Activated T-helper 1 cell treated with anti-CD3 and anti-CD28 coated beads, Interleukin-12 subunit alpha, Interleukin-12 subunit beta, Interleukin-2, Interleukin-4 antibody, amounts not matched to agents 30 ng/mL and 10 ng/mL and 1 ng/mL, durations not matched to agents 14 hours and 24 hours and 36 hours (primary cell): ENCODE measurements at places on chromosomes 2 and 18.
A peak's percentile ranks its signal among the peaks of the same experiment; 100 is the strongest.

DNA sequence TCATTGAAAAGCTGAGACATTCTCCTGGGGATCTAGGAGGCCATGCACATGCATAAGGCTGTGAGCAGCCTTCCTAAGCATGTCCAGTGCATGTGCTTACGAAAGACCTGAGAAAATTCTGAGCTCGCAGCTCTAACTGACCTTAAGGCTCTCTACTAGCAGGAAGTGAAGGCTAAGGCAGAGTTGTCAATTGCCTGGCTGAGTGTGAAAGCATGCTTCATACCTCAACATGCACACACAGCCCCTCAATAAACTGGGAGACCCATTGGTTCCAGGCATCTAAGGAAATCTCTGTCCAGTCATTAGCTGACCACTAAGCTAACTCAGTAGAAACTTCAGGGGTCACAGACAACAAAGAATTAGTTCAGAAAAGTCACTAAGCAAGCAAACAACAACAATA, 42.0 kb downstream of the ALPK2 start:
- no peak for DNase-seq

- peak; percentile 70 for DNase-seq
These were observed at the start of gene MRPL19 for GRCh38 chr2:75646583-75647425. Gene MRPL19, plus strand, starts transcription at chr2:75646783. Its CDS starts 25 bp downstream, at chr2:75646808.

DNA sequence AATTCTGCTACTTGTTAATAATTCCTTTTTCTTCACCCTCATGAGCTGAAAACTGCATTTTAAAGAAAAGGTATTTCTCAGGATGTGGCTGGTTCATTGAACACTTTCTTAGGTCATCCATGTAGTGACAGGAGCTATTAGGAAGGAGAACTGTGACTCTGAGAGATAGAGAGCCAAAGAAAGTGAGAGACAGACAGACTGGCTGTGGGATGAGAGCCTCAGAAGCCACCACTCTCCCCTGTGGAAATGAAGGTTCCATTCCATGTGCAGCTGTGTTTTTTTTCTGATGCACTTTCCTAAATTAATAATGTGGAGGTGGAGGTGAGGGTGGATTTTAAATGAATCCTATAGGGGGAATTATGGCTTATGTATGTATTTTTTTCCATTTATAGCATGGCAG, 113.3 kb downstream of the FAM210A start:
- no peak for DNase-seq

DNA sequence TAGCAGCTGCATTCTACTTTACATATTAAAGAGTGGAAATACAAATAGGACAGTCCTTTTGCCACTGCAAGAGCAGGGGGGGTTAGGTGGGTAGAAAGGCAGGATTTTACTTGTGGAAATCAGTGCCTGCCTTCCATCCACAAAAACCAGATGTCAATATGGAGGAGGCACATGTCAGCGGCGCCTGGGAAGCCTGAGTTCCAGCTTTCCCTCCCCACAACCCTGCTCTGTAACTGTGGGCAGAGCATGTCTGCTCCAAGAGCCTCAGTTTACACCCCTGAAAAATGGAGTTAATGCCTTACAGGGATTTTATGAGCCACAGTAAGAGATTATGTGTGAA, 32.9 kb downstream of the STEAP3 start:
- DNase-seq: no peak

DNA sequence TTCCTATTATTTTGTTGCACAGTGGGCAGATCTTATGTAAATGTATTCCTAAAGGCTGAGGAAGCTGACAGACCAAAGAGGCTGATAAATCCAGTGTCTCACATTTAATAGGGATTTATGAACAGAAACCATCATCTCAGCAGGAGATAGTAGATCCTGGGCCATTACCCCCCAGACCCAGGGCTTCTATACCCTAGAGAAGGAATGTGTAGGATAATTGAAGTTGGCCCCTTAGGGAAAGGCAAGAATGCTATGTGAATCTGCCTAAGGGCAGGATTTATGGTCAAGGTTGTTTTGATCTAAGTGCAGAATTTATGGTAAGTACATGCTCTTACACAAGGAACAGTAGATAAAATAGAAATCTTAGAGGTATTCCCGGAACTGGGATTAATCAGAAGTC, 29.0 kb downstream of the RPL37A start:
- DNase-seq: no peak

DNA sequence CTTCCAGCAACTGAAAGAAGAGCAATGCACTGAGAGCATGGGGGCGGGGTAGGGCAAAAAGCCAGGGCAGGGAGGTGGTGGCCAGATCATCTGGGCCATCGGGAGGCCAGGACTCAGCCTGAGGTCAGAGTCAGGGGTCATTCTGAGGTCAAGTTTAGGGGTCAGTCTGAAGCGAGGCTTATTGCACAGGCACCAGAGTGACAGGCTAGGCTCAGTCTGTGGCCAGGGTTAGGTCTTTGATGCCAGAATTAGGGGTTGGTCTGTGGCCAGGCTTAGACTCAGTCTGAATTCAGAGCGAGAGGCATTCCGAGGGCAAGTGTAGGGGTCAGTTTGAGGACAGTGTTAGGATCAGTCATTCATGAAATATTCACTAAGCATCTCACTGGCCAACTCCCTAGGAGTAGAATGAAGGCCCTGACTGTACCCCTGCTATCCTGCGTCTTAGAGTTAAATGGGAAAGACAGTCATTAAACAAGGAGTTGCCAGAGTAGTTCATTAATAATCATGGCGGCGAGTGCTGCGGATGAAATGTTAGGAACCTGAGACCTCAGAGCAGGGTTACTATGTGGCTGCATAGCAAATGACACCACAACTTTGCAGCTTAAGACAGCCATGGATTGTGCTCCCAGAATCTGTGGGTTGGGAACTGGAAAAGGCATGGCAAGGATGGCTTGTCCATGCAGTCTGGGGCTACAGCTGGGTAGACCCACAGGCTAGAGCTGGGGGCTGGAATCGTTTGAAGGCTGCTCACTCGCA, 198.7 kb downstream of the CYP26B1 start:
- DNase-seq: no peak

DNA sequence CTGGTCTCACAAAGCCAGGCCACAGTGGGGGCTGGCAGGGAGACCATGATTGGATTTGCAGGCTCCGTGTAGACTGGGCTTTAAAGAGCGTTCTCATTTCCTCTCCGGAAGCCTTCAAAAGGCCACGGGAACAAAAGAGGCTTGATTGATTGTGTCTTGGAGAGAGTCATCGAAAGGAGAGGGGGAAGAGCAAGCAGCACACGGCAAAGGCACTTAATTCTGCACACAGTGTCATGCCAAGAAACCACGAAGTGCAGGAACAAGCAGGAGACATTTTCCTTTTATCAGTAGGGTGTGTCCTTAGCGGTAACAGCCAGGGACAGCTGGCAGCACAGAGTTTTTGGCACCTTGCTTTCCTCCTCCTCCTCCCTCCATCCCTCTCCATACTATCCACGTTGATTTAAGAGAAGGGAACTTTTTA, 47.7 kb downstream of the GLI2 start:
- DNase-seq: no peak

GRCh38 chr2:137838255-137839092, 125.8 kb upstream of the HNMT start:
- no peak for DNase-seq

DNA sequence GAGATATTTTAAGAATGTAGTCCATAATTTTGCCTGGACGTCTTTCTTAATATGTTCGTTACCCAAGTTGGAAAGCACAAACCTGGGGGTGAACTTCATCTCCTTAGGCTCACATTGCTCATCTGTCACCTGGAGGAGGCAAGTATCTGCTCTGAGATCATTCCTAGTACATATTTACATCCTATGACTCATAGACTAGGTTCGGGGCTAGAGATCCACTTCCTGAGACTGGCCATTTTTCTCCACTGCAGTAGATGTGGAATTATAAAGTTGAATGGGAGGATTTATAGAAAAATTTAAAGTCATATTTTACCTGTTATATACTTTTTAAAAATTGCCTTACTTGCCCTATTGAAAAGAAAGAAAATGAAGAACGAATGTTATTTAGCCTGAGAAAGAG, 77.5 kb upstream of the PROKR1 start:
- no peak for DNase-seq

DNA sequence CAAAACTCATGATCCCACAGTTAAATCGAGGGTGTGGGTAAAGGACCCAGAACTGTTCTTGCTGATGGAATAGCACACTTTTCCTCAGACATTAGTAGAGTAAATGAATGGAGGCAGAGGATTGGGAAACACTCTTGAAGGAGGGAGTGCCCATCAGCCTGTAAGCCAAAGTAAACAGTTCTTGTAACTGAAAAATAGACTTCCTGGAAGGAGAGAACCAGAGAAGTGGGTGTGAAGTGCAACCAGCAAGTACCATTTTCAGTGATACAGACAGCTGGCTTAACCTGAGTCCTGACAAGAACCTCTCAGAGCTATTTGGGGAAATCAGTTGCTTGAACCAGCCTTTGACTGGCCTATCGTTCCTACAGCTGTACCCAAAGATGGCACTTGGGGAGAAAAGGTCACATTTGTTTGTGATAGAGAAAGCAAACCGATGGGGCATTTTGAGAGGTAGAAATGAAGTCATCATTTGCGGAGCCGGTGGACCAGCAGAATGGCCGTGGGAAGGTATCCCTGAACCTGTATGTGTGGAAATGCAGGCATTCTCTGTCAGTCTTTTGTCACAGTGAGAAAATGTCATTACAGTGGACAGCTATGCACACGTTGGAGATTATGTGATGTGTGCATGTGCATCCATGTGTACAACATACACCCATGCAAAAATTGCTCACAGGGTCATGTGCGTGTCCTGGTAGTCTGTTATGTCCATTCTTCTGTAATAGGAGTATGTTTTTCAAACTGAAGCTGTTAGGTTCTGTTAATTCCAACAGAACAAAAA, 17.8 kb downstream of the CRIM1 start:
- DNase-seq: no peak

DNA sequence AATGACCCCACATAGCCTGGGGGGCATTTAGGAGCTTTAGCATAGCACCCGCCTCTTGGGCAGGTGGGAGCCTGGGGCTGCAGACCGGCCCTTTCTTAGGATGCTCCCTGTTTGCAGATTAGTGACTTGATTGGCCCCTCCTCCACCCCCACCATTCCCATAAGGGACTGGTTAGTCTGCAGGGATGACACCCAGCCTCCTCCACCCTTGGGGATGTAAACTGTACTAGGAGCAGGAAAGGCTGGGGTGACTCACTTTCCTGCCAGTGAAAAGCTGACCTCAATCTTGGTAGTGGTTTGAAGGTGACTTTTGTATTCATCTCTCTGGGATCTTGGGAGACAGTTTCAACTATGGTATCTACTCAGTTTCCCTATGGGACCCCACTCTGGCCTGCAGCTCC, 24.2 kb downstream of the CTIF start:
- DNase-seq: no peak

DNA sequence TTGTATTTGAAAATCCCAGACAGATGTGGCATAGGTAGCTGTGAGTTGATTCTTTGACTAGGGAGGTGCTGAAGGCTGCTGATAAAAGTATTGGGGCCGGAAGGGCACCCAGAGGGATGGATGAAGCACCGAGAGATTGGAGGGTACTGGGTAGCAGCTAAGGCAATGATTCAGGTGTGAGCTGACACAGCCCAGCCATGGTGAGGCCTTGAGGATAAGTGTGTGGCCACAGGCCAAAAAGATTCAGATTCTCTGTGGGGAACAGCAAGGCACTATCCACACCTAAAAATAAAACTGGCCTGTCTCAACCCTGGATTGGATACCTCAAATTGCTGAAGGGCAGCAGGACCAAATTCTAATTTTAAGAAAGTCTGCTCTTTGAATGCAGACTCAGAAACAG, 35.2 kb downstream of the RDH14 start:
- DNase-seq: no peak
